Stimulated activated CD8-positive, alpha-beta memory T cell treated with anti-CD3 and anti-CD28 coated beads, Interleukin-7, amount 100 ng/mL, for 1 hour (primary cell): ENCODE measurements at places on chromosomes 7 and 10.

DNA sequence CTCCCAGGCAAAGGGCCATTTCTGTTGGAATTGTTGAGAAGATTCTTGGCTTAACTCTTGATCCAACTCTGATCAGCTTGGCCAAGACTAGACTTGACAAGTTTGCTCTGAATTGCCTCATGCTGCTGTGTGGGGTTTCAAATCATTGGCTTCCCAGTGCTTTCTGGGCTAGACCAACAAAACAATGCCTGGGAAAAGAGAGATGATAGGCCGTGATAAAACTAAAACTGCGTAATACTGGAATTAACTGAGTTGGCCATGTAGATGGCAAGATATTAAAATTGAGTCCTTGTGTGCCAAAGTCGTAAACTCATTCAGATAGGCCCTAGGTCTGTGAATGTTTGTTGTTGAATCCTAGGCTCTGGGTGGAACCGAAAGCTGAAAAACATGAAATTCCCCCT lies 222.6 kb downstream of the MGMT start:
- no peak for DNase-seq

DNA sequence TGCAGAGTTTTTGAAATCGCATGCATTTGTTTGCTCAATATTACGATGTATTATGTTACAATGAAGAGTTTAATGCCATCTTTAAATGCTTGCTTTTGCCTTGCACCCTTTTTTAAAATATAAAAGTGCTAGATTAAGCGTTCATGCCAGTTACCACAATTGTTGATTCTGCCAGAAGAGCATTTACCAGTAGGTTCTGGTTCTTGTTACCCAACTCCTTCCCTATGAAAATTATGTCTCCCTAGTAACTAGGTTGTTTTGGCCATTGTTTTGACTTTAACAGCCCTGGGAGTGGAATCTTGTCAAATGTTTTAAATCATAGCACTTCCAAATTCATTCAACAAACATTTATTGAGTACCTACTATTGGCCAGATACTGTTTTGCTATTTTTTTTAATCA lies 32.8 kb upstream of the CDK14 start:
- no peak for DNase-seq

- no peak for DNase-seq
These were observed 7.5 kb upstream of the LRRN3 start for GRCh38 chr7:111083413-111083812.

- DNase-seq = no peak
These were observed 42.5 kb downstream of the ABLIM1 start for GRCh38 chr10:114615600-114616007.

DNA sequence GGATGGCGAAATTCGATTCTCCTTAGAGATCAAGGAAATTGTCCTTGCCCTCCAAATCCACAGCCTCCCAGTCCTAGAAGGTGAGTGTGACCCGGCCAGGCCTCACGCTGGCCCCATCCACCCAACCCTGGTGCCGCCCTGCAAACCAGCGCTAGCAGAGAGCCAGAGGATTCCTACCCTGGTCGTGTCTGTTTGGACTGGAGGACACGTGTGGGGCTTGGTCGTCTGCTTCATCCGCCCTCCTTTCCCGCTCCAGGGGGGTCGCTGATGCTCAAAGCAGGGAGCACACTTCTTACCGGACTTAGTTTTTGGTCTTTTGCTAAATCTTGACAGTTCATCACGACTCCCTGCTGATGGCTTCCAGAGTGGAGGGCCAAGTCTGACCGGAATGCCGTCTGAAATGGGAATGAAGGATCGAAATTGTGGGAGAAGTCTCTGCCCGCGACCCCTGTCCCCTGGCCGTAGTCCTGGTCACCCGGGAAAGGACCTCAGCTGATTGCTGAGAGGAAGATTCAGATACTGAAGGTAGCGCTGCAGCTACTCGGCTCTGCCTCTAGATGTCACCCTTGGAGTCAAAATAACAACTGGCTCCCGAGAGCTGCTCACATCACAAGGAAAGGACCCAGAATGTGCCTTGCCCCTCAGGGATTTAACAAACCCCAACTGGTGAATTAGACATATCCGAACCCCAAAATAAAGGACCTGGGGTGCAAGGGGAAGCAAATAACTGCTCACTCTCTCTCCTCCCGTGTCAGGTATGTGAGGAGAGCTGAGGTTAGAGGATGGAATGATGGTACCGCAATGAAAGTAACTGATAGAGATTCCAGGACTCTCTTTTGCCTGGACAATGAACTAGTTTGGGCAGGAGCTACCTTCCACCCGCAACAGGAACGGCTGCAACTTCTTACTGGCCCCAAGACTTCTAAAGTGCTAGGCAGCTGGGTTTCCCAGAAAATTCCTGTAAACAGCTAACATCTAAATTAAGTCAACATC lies 23.5 kb upstream of the ORC5 start:
- DNase-seq = no peak

DNA sequence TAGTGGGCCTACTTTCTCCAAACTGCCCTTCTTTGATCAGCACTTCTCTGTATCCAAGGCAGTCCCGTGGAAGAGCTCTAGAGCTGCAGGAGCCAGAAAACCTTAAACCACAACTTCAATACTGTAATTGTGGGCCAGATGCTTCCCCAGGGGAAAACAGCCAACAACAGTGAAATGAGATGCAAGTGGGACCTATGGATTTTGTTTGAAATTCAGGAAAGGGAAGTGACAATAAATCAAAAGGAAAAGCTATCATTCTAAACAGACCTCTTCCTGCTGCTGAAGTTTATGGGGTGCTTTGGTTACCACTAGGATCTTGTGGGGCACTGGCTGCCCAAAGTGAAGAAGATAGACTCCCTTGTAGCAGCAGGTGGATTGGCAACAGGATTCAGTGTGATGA lies 1031.7 kb downstream of the LRMDA start:
- DNase-seq = no peak

DNA sequence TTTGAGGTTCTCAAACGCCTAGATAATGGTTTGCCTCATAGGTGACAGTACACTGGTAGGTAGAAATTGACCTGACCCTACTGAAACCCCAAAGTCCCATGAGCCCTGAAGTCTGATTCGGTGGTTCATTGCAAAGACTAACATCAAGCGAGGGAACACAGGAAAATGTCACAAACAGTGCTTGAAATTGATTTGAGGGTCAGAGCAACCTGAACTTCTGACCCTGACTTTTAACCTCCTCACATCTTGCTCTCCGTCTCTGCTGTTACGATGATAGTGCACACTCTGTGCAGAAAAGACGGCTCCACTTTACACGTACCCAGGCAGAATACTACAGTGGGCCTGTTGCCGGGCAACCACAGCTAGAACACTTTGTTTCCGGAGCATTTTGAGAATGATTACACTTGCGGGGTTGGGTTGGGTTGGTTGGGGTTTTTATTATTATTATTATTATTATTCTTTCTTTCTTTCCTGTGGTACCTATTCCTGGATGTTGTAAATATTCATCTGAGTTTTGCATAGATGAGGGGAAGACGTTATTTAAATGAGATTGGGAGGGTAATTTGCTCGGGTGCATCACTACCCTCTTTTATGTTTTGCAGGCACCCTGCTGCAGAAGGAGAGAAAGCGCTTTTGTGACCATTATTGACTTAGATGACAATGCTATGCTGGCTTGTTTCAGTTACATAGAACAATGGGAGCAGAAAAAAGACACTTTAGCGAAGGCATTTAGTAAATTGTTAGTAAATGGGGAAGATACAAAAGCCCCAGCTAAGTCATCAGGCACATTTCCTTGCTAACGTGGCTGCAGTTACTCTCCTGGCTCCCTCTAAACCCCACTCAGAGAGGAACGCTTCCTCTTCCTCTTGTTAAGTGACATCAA lies 438.1 kb upstream of the NRP1 start:
- no peak for DNase-seq

GRCh38 chr7:16428672-16429071 lies 7.3 kb upstream of the CRPPA start:
- no peak for DNase-seq

- DNase-seq = no peak
These were observed 1449.7 kb downstream of the GATA3 start for GRCh38 chr10:9504227-9504626.

DNA sequence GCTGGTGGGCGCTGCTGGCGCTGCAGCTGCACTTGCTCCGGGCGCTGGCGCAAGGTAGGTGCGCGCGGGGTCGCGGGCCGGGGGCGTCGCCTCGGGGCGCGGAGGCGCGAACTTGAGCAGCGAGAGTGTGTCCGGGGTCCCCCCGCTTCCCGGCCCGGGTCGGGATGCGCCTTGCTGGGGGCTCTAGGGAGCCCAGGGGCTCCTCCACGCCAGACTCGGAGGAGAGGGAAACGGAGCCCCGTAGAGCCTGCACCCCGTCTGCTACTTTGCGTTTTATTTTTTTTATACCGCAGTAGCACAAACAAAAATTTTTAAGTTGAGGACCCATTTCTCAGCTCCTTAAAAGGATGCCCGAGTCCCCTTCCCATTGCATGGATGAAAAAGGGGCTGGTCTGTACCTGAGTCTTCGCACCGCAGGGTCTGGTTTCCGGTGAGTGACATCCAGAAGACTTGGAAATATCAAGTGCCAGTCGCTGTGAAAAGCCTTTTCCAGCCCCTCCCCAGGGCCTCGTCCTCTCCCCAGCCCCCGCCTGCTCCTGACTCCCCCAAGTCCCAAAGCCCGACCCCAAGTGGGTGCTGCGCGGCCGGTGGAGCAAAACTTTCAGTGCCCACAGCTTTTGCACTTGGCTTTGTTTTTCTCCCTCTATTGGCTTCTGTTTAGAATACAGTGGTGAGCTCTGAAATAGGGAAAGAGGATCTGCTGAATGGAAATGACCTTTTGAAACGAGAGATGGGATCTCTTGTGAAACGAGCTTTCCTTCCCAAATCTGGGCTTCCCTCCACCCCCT lies 973 bp downstream of the SDK1 start:
- no peak for DNase-seq

DNA sequence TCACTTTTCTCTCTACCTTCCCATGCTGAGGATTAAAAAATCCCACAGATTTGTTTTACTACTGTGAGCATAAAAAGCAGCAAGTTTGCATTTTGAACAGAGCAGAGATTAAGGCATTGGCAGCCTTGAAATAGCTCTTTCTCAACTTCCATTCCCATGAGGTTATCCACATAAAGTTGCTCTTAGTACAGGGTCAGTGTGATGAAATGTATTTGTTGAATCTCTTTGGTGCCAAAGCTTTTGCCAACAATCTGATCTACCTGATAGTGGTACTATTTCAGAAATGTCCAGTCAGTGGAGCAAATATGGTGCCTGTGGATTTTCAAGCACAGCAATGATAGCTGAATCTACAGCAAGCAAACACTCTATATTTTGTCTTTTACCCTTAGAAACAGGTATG lies 254.8 kb downstream of the INHBA start:
- DNase-seq = no peak

GRCh38 chr7:41046221-41046761 lies 656.6 kb downstream of the INHBA start:
- no peak for DNase-seq

GRCh38 chr10:97612386-97612785 lies 20.9 kb downstream of the MORN4 start:
- DNase-seq = no peak

DNA sequence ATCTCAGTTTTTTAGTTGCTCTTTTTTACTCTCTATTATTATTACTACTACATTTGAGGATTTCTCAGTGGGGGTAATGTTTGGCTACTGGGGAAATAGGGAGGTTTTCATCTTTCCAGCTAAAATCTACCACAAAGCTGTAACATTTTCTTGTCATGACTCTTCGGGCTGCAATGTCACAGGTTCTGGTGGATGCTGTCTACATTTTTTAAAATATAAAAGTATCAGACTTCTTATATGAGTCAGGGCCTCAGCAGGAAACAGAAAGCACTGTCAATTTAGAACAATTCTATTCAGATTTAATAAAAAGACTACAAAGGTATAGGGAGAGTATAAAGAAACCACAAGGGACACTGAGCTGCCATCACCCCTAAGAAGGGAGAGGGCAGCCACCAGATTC lies 61.6 kb downstream of the DNAJC12 start:
- DNase-seq = no peak

- DNase-seq = no peak
These were observed 47.5 kb upstream of the DMBT1 start for GRCh38 chr10:122513053-122513452.

DNA sequence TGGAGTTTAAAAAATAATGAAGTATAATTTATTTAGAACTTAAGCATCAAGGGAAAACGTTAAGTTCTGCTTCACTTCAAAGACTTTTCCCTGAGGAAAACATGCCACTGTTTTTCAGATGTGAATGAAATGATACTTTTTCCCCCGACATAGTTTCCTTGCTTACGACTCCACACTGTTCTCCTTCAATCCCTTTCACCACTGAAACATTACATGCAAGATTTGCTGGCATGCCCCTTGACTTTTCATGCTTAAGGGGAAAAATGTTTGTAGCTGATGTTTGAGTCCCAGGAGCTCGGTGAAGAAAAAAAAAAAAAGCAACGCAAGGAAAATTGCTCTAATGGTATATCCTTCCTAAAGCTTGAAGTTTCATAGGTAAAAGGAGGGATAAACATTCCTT lies 10.0 kb downstream of the GLI3 start:
- DNase-seq = no peak
